ENCODE measurements at places on chromosomes 7 and 10.

- DNase-seq = no peak
Measured at GRCh38 chr10:13938950-13939349, 352.2 kb downstream of the PRPF18 start.

DNA sequence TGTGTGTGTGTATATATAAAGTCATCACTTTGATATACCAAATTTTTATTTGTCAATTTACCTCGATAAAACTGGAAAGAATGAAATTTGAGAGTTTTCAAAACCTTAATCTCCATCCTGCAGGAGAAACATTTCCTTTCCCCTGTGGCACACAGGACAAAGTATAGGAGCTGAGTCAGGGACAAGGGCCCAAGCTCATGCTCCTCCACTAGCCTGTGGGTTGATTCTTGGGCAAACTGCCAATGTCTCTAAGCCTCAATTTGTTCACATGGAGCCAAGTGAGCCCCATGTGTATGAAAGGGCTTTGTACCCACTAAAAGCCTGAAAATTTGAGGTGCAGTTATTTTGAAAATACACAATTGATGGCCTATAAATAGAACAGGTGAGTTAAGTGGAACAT lies 60.3 kb upstream of the IL6 start:
- no peak for DNase-seq

GRCh38 chr7:15854841-15855524 lies 168.5 kb upstream of the MEOX2 start:
- no peak for DNase-seq

DNA sequence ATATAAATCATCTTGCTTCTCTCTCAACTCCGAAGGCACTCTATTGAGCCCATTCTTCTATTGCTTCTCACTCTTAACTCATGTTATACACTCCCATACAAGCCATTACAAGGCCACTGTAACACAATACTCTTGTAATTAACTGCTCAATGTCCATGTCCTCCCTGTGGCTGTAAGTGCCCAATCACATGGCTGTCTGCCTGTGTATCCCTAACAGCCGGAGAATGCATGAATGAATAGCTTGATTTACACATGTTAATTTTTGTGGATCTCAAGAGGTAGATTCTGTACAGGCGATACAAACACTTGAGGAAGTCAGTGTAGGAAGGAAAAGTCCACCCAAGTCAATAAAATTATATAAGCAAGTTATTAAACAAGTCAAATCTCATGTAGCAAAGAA lies 215.6 kb downstream of the DOCK4 start:
- no peak for DNase-seq

DNA sequence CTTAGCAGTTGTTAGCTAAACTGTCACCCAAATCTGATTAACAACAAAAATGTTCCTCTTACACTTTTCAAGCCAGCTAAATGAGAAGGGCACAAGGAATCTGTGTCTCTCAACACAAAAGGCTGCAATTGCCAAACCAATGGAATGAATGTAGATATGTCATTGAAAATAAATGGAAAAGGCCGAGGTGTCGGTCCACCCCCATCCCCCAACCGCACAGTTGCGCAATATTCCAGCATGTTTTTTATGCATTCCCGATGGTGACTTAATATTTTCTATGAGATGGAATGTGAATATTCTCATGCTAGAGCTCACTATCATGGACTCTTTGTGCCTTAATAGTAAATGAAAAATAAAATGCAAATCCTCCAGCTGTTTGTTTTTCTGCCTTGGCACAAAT lies 181.6 kb upstream of the LRGUK start:
- no peak for DNase-seq

DNA sequence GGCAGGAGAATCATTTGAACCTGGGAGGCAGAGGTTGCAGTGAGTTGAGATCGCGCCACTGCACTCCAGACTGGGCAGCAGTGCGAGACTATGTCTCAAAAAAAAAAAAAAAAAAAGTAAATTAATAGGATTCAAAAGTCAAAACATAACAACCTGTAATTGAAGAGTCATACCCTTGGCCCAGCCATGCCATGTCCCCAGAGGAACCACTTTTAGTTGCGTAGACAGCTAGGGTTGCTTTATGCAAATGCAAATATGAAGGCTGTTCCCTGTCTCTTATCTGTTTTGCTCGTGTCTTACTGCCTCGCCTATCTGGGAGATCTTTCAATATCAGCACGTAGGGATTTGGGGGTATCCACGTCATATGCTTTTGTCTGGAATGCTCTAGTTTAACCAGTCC lies 73.1 kb downstream of the PRKAG2 start:
- DNase-seq = no peak

GRCh38 chr7:148590471-148590870 lies at the start of gene C7orf33:
TSS of gene C7orf33 (plus strand) at chr7:148590766. CDS start at chr7:148590926, 160 bp downstream.
- DNase-seq = no peak

- DNase-seq = peak; percentile 77
Measured at GRCh38 chr10:22022257-22023032, 18.9 kb upstream of the DNAJC1 start.

DNA sequence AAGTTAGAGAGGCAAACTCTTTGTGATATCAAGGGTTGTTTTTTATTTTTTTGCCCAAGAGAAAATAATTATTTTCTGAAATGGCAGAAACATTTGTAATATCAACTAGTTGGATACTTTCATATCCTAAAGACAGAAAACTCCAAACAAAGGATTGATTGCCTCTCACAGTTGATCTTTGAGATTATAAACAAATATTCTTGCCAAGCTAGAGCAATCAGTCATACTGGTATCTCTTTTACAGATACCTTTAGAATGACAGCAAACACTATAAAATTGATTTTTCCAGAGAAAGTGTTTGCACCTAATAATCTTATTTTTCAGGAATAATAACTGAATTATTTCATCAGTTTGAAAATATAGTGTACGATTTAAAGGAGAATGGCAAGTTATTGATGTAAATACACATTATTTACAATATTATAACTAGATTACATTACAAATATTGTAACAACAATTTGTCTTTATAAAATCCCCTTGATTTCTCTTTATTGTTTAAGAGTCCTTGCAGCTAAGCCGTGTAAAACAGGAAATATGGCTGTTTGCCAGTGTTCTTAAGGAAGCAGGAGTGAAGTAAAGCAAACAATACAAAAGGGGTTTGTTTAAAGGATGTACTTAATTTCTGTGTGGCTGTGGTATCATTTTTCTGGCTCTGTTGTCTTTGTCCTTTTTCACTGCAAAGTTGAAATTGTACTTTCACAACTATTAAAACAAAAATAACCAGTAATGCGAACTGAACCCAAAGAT lies 58.4 kb downstream of the MAPK8 start:
- no peak for DNase-seq

Measured in NCI-H446 (cell line).